ENCODE measurements at places on chromosomes 11 and 22. TPM values are rescaled to one million over a fixed set of nuclear protein-coding genes. Genes with fewer than 3 reads are reported as not detected.

MYRF gene
- total RNA-seq: 1.0 TPM

OLFML1 gene
- 0.06 TPM for total RNA-seq

DDIAS gene
- total RNA-seq: 5.7 TPM

APOBEC3B gene
- total RNA-seq: 0.82 TPM

APOL4 gene
- total RNA-seq: 6.0 TPM

FIBIN gene
- total RNA-seq: 0.16 TPM

SLC22A12 gene
- total RNA-seq: not detected

C1QTNF4 gene
- total RNA-seq: 0.16 TPM

All from bladder microvascular endothelial cell (primary cell).